ENCODE measurements at places on chromosomes 2 and 18.

DNA sequence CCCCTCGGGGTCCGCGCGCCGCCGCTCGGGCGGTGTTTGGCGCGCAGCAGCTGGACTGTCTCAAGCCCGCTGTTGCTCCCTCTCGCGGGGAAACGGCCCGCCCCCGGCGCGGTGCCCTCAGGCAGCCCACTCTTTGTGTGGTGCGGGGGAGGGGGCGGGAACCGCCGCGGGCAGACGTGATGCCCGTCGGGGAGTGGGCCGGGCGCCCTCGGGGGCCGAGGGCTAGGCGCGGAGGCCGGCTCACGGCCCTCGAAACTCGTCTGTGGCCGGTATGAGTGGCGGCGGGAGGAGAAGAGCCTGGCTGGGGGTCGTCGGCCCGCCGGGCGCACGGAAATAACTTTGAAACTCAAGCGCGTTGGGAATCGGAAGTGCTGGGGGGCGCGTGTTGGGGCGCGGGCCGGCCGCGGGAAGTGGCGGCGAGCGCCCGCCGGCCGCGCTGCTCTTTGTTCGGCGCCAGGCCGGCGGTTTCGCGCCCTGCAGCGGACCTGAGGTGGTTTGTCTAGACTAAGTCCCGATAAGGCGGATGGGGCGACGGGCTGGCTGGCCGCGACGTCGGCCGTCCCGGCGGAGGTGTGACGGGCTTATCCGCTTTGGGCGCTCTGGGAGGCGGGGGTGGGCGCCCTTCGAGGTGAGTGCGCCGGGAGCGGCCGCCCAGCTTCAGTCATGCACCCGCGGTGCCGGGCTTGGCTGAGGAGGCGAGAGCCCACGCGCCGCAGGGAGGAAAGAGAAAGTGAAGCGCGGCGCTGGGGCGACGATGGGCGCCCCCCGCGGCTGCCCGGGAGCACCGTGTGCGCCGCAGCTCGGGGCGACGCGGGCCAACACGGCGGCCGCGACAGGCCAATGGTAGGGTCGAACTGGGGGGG is 679 bp downstream of the PTMA start:
- H3K4me3 ChIP-seq = peak overlapping the region; percentile 99
- peak overlapping the region; percentile 100 for H3K27ac ChIP-seq
- H3K4me1 ChIP-seq = peaks cover 20% of the 10 kb centered on the region

GRCh38 chr2:159034713-159035112 is 66.3 kb downstream of the TANC1 start:
- DNase-seq = no peak
- H3K4me3 ChIP-seq = no peak overlapping the region
- H3K4me1 ChIP-seq = peaks cover 58% of the 10 kb centered on the region
- peaks cover 40% of the 10 kb centered on the region for H3K36me3 ChIP-seq
- H3K27me3 ChIP-seq = no peaks in the 10 kb centered on the region

DNA sequence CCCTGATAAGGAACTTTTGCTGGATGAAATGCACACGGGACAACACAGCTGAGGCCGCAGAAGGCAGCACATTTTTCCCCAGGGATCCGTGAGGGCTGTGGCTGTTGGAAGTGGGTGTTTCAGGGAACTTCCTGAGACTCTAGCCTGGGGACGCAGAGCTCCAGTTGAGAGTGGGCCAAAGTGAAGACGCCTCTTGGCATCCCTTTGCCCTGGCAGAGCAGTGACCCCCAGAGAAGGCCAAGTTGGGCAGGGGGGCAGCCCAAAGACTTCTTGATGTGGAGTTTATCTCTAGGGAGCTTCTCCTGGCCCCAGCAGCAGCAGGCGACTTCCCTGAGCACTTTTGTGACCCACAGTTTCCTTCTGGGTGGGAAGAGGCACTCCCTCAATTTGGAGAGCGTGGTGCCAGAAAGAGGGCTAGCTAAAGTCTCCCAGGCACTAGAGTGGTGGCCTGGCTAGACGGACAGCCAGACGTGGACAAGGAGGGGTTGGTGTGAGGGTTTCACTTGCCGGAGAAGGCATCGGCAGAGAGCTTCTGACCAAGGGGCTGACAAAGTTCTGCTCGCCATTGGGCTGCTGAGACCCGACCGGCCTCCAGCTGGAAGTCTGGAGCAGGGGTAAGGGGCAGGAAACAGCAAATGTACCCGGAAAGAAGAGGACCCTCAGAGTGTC is 108.8 kb downstream of the ACKR3 start:
- DNase-seq = no peak
- H3K4me1 ChIP-seq = peaks cover 33% of the 10 kb centered on the region
- no peaks in the 10 kb centered on the region for H3K36me3 ChIP-seq
- peaks cover 9% of the 10 kb centered on the region for H3K27me3 ChIP-seq
- no peak overlapping the region for H3K4me3 ChIP-seq

DNA sequence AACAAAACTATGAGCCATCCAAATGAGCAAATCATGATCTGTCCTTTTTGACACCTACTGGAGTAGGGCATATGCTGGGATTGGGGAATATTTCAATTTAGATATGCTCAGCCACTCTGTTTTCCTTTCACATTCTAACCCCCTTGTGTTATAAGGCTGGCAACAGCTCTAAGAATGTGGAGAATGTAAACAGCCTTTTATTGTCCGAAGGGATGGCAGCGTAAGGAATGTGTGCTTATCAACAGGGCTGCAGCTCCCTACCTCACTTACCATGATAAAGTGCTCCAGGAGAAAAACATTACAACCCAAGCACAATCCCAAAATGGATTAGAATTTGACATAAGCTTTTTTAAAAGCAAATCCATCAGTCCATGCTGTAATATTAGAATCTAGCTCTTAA is 2.2 kb downstream of the NXPH2 start:
- peaks cover 50% of the 10 kb centered on the region for H3K27me3 ChIP-seq
- H3K4me1 ChIP-seq = peaks cover 12% of the 10 kb centered on the region
- no peak overlapping the region for H3K27ac ChIP-seq
- peak overlapping the region; percentile 90 for H3K4me3 ChIP-seq
- DNase-seq = no peak

DNA sequence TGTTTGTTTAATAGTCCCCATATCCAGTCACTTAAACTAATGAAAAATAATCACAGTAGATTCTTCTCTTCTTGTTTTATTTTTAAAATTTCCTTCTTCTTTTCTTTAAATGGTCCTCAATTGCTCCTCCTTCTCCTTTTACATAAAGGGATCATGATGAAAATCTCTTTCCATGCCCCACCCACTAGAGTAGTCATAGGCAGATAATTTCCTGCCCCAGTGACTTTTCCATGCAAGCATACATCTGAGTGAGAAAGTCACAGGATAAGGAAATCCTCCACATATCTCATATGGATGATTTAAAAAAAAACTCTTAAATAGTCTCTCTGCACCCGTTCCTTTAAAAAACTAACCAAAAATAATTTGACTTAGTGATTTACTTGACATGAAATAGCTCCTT is 552.3 kb upstream of the SETBP1 start:
- H3K27me3 ChIP-seq = peaks cover 7% of the 10 kb centered on the region
- DNase-seq = no peak
- no peaks in the 10 kb centered on the region for H3K36me3 ChIP-seq
- H3K4me3 ChIP-seq = no peak overlapping the region
- H3K27ac ChIP-seq = no peak overlapping the region

Measured in type B pancreatic cell (in vitro differentiated cells).